Hair follicular keratinocyte (primary cell): ENCODE measurements at places on chromosomes 7 and 10. TPM values are rescaled to one million over a fixed set of nuclear protein-coding genes. Genes with fewer than 3 reads are reported as not detected.

The CALHM1 gene
- not detected in 2 replicates for total RNA-seq

The NUTM2D gene
- 1.8 and 1.9 TPM in 2 replicates for total RNA-seq

The IL2RA gene
- total RNA-seq, result not detected in 2 replicates

The OR6B1 gene
- not detected in 2 replicates for total RNA-seq

The EPC1 gene
- total RNA-seq, result 6.7 and 9.7 TPM in 2 replicates

The MEOX2 gene
- not detected in 2 replicates for total RNA-seq

The CRPPA gene
- 0.19 and 0.31 TPM in 2 replicates for total RNA-seq

The TLX1 gene
- total RNA-seq, result not detected in 2 replicates

The ACSM6 gene
- not detected in 2 replicates for total RNA-seq

The HABP2 gene
- total RNA-seq, result not detected in 2 replicates

The SEMA3D gene
- 0.04 and 0.08 TPM in 2 replicates for total RNA-seq
